Stimulated activated CD4-positive, alpha-beta T cell treated with anti-CD3 and anti-CD28 coated beads, Interleukin-15, amount 100 ng/mL, for 48 hours (primary cell): ENCODE measurements at places on chromosomes 16 and 17.
A peak's percentile ranks its signal among the peaks of the same experiment; 100 is the strongest.

DNA sequence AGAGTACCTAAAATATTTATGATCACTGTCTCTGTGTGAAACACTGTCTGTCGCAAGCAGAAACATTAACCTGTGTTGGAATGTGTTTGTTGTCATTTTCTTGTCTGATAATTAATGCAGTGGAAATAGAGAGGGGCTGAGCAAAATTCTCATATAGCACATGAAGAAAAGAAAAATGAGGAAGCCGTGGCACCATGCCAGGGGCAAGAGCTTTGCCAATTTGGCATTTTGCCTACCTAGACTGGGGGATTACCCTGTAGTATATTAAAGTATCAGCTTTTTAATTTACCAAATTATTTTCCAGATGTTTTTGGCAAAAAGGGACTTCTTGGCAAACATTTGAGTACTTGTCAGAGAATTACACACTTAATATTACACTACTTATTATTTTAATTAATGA is 1326.6 kb upstream of the GOT2 start:
- DNase-seq = no peak

GRCh38 chr17:60167065-60167741 is 17.4 kb downstream of the CA4 start:
- DNase-seq = no peak

DNA sequence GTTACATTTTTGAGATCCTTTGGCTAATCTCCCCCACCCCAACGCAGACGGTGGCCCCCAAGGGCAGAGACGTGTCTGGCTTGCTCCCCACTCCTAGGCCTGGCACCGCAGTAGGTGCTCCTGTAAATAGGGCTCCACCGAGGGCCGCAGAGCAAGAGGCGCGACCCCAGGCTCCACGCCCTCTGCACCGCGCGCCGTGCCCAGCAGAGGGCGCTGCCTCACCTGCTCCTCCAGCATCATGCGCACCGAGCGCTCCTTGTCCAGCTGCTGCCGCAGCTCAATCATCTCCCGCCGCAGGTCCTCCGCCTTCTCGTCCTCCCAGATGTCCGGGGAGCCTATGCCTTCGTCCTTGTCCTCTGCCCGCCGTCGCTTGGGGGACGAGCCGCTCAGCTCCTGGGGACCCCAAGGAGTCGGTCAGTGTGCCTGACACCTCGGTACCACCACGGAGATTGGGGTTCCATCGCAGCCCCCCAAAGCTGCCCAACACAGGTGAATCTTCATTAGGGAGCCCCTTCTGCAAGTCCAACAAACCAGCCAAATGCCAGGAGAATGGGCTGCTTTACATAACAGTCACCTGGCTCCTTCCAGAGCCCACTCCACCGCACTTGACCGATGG is 11.2 kb downstream of the TFAP4 start:
- DNase-seq = peak; percentile 39

GRCh38 chr16:46662123-46662522 is 26.9 kb downstream of the VPS35 start:
- no peak for DNase-seq

DNA sequence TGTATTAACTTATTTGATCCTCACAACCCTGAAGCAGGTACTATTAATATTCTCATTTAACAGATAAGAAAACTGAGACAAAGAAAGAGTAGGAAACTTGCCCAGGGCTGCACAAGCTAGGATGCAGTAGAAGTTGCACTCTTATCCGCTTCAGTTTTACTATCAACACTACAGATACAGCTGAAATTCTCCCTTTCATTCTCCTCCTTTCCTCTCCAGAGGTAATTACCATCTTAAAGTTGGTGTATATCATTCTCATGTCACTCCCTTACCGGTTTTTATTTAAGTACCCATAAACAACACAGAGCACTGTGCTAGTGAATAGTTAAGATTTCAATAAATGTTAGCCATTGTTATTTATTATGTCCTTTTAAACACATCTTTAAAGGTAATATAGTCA is 3.5 kb downstream of the GDE1 start:
- DNase-seq = no peak

- DNase-seq = no peak
Observed at GRCh38 chr17:28228109-28228840, 90.7 kb upstream of the TMEM97 start.
